ENCODE measurements at places on chromosomes 7 and 10.

DNA sequence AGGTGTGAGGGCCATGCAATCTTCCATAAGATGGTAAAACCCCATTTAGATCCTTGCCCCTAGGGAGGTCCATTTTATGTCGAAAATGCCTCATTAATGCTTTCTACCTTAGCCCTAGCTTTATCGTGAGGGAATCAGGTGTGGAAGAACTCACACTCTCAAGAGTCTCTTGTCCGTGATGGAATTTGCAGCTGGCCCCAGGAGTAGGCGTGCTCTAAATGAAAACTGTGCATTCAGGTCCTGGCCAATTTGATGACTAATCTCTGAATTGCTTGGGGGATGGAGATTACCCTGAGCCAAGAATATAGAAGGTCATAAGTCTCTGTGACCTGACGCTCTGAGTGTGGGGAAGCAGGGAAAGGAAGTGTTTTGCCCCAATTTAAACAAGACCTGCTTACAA, 6.6 kb downstream of the C10orf90 start:
- no peak for DNase-seq

DNA sequence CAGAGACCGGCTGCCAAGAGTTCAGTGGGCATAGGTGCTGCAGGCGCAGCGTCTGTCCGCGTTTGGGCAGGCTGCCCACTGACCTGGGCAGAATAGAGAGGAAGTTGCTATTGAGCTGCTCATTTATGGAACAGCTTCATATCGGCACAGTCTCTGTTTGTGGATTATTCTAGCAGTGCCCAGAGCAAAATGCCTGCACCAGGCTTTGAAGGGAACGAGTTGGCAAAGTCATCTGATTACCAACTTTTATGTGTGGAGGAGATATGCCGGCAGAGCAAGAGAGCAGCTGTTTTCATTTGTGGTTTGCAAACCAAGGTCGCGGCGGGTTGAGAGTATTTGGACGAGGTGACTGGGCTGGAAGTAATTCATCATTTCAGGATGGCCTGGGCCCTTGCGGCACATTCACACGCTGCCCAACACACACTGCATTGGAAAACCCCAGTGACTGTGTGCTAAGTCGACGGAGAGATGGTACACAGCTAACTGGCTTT, 228.5 kb downstream of the TCERG1L start:
- no peak for DNase-seq

DNA sequence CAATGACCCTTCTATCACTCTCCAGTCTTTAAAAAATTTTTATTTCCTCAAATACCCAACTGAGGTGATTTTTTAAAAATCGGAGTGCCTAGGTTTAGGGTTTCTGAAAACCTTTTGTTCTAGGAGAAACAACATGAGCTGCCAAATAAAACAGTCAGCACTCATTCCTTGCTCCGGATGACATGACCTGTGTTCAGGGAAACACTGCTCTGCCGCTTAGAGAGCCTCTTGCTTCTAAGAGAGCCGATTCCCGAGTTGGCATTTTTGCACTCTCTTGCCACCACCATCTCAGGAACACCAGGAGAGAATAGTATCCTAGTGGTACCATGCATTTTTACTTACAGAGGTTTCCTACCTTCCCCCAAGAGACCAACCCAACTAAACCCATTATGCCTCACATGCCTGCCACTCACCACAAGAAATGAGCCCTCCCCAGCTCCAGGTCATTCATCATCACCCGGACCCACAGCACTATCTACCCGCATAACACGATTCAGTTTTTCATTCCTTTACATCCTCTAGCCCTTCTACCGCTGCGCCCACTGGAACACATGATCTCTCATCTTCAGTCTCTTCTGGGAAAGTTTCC, 365.4 kb downstream of the THSD7A start:
- no peak for DNase-seq

DNA sequence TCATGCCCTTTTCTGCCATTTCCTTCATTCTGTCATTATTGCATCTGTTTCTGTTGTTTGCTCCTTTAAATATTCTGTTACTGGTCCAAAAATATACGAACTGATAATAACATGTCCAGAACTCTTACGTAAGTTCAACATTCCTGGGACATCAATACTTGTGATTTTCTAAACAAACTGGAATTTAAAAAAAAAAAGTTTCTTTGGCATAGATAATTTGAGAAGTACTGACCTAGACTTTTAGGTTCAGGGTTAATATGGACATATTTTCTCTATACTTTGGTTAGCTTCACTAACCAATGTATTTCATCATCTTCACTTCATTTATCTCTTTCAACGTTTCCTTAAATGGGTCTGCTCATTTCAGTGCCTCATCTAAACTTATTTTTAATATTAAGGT, 147.3 kb downstream of the JMJD1C start:
- no peak for DNase-seq

Measured in activated effector memory CD4-positive, alpha-beta T cell treated with anti-CD3 and anti-CD28 coated beads, Interleukin-2, amount 50 U/mL, for 16 hours (primary cell).